ENCODE measurements at places on chromosomes 12 and 14.

DNA sequence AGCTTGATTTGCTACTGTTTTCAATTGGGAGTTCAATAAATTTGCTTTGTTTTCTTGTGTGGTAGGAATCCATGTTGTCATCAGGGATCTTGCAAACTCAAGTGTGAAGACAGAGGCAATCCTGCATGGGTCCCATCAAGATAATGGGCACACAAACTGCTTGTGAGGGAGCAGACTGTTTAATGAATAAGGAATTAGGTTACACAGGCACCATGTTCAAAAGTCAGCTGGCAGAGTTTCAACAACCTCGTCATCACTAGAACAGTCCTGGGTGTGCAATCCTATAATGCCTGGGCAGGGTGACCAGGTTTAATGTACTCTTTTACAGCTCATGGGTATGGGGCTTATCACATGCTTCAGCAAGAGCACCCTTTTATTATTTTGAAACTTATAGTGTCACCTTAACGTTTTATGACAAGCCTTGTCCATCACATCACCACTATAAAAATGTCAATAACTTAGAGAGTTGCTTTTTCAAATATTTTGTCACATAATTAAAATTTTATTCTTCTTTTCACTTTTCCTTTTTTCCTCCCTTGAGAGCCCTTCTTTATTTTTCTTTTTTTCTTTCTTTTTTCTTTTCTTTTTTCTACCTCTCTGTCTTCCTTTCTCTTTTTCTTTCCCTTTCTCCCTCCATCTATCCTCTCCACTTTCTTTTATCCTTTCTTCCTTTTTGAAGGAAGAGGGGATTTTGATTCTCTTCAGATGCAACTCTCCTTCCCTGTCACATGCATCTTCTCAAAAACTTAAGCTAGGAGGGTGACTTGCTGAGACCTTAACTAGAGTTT lies 252.2 kb upstream of the ATP2B1 start:
- DNase-seq, result no peak

- DNase-seq, result no peak
These were observed 23.5 kb downstream of the NOC4L start for GRCh38 chr12:132167611-132168310.

DNA sequence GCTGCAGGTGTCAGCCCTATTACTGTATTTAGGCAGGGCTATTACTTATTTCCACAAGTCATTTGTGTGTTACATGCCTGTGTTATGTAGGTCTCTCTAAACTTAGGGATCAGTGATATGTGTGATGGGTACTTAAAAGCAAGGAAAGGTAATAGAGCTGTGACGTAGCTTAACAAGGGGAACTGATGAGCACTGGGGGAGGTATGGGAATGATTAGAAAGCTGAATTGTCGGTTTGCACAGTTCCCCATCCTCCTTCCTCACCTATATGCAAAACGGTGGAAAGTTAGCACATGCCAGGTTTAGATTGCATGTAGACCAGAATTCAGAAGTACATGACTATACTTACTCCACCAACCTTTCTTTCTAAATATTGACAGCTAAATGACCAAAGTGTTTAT lies 494.3 kb upstream of the GARIN6 start:
- DNase-seq, result no peak

GRCh38 chr14:90341784-90342183 lies 10.0 kb upstream of the NRDE2 start:
- DNase-seq, result no peak

GRCh38 chr12:70759161-70759918 lies 122.1 kb upstream of the PTPRB start:
- no peak for DNase-seq

Measured in NCI-H2107 (cell line).